ENCODE measurements at places on chromosomes 12 and 14.

DNA sequence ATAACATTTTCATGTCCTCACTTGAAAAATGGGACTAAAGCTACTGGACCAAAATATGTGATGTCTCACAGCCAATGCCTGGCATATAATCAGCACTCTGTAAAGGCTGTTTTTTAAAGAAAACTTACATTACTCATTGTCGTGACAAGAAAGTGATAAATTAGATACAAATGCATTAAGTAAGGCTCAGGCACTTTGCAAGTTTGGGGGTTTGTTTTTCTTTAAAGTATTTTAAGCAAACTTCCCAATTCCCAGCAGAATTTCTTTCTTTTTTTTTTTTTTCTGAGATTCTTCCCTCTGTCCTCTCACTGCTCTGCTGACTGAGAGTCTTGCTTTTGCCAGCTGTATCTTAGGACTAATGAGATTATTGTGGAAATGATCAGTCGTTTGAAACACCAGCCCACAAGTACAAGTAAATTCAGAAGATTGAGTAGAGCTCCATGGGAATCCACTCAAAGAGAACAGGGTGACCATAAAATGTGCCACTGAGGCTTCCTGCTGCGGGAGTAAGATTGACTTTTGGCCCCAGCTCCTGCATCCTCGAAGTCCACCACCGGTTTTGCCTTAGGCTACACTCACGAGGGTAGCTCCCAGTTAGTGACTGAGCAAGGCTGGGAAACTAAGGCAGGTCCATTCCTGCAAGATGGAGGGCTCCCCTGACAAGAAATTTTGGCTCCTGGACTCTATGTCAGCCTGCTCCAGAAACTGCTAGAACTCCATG lies 82.8 kb downstream of the TMTC1 start:
- no peak for DNase-seq

DNA sequence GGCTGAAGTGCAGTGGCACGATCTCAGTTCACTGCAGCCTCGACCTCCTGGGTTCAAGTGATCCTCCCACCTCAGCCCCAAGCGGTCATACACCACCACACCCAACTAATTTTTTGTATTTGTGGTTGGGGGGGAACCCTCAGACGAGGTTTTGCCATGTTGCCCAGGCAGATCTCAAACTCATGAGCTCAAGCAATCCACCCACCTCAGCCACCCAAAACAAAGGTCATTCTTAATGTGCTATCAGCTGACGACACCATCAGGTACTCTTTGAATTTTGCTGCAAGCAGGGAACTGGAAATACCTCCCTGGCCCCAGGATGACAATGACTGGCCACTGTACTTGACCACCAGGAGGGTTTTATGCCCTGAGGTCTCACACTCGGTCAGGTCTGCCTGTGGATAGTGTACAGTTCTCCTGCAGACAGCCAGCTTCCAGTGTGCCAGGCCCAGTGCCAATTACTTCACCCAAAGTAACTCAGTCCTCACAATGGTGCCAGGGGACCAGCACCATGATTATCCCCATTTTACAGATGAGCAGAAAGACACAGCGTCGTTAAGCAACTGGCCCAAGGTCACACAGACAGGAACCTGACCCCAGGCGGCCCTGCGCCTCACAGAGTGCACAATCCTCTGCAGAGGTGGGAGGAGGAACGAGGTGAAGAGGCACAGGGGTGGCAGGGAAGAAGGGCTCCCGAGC lies 42.9 kb downstream of the ITPK1 start:
- no peak for DNase-seq

DNA sequence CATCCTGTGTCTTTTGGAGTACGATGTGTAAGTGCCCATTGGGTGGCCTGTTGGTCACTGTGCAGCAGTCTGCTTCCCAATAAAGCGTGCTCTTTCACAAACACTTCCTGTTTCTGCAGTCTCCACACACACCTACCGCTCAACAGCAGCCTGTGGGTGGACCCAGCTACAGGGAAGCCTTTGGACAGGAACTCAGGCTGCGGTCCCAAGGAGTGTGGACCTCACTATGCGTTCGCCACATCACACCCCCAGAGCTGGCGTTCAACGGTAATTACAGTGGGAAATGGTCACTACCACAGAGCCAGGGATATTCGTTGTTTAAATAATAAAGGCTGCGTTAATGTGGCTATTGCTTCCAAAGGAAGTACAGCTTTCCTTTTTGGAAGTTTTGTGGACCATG lies 16.2 kb downstream of the PSMC1 start:
- no peak for DNase-seq

GRCh38 chr12:63916561-63917476 lies 72.3 kb downstream of the SRGAP1 start:
- DNase-seq: no peak

- DNase-seq: peak; percentile 90
Observed at GRCh38 chr14:60734465-60735242, at the start of gene MNAT1. MNAT1 (plus strand) TSS chr14:60734761; CDS start chr14:60734863, 102 bp downstream.

GRCh38 chr14:68793734-68794129 lies 865 bp upstream of the ZFP36L1 start:
- no peak for DNase-seq

DNA sequence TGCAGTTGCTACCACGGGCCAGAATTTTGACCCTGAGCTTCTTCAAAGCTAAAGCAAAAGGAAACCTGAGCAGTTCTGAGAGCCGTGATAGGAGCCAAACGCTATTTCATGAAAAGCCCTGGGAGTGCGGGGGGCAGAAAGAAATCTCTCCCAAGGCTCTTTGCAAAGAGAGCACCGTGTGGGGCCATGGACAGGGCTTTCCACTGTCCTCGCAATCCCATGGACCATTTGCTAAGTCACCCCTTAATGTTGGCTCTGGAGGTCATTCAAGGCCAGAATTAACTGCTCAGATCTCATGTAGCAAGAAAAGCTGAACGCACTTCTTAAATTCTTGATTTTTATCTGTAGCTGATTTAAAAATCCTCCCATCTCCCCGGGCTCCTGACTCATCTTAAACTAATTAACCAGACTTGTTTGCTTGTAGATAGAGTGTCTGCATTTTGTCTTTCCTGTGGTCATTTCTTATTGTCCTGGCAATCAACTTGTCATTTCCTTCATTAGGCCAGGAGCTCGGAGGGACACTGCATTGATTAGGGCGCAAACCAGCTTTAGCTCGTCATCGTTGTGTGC lies 24.8 kb downstream of the CLSTN3 start:
- no peak for DNase-seq

- DNase-seq: no peak
Observed at GRCh38 chr14:89440986-89441909, 24.2 kb upstream of the FOXN3 start.

GRCh38 chr12:115232455-115233156 lies 548.6 kb upstream of the TBX3 start:
- no peak for DNase-seq

DNA sequence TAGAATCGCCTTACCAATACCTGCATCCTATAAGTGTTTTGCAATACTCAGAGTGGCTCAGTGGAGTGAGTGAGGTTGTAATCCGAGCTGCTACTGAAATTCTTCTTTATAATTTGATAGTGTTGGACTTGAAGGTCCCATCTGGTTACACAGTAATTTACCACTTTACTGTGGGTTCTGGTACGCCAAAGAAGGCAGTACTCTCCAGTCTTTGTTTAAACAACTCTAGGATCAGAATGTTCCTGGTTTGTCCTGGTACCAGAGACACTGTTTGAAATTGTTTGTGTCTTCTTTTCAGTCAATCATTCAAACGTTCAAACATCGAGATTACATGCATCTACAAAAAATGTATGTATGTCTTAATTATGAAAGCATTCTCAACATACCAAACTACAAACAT lies 51.3 kb upstream of the AMN1 start:
- no peak for DNase-seq

GRCh38 chr14:53306267-53306721 lies 153.2 kb upstream of the DDHD1 start:
- DNase-seq: peak; percentile 24

GRCh38 chr12:19171731-19172130 lies 42.2 kb downstream of the PLEKHA5 start:
- DNase-seq: no peak

DNA sequence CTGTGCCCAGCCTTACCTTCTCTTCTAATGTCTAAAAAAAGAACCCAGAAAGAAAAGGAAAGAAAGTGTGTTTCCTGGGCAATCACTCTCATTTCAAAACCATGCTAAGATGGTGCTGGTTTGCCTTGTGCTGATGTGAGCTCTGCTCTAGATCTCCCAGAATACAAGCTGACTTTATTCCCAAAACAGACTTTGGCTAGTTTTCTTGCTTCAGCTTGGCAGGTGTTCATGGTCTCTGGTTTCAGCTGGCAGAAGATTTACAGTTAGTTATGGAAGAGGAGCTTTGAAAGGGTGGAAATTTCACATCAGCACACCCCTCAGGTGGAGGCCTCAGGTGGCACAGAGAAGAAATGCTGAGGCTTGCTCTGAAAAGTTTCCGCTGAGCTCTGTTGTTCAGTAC lies 34.4 kb downstream of the PPP1R36 start:
- no peak for DNase-seq

GRCh38 chr14:57999979-58000378 lies 134.1 kb upstream of the SLC35F4 start:
- no peak for DNase-seq

DNA sequence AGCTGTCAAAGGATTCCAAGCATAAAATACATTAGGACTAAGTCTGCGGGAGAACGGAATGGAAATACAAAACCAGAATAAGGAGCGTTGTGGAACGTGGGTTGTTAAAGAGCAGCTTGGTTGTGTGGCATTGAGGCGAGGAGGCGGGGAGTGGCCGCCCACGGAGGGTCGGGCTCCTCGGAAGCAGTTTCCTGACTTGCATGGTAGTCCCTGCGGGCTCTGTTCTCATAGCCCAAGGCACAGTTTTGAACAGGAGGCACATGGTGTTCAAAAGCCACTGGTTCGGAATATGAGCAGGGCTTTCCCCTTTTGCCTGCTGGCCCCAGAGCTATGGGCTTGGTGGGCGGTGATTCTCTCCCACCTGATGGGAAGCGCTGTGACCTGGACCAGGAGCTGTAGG lies 12.2 kb downstream of the DDX51 start:
- DNase-seq: no peak

- DNase-seq: no peak
Observed at GRCh38 chr12:44720265-44720664, 155.8 kb downstream of the NELL2 start.

DNA sequence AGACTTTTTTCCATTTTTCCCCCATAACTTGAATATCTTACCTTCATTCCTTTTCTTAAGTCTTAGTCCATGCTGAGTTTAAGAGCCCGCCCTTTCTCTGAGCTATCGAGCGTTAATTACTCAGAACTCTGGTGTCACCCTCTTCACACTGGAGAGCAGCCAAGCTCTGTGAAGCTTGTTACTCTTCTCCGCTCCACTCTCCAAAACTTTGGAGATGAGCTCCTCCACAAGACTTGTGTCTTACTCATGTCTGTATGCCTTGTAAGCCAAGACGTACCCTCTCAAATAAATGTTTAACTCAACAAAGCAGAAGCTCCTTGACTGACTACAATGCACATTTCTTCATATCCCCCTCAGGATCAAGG lies 54.7 kb downstream of the DICER1 start:
- no peak for DNase-seq

GRCh38 chr12:133130808-133131128 lies 341 bp downstream of the ZNF10 start:
- DNase-seq: no peak

GRCh38 chr14:55530464-55530863 lies 49.5 kb upstream of the KTN1 start:
- DNase-seq: no peak

GRCh38 chr14:90831821-90832220 lies 15.6 kb upstream of the TTC7B start:
- no peak for DNase-seq

- DNase-seq: no peak
Observed at GRCh38 chr12:25752710-25753309, 199.7 kb upstream of the LMNTD1 start.

DNA sequence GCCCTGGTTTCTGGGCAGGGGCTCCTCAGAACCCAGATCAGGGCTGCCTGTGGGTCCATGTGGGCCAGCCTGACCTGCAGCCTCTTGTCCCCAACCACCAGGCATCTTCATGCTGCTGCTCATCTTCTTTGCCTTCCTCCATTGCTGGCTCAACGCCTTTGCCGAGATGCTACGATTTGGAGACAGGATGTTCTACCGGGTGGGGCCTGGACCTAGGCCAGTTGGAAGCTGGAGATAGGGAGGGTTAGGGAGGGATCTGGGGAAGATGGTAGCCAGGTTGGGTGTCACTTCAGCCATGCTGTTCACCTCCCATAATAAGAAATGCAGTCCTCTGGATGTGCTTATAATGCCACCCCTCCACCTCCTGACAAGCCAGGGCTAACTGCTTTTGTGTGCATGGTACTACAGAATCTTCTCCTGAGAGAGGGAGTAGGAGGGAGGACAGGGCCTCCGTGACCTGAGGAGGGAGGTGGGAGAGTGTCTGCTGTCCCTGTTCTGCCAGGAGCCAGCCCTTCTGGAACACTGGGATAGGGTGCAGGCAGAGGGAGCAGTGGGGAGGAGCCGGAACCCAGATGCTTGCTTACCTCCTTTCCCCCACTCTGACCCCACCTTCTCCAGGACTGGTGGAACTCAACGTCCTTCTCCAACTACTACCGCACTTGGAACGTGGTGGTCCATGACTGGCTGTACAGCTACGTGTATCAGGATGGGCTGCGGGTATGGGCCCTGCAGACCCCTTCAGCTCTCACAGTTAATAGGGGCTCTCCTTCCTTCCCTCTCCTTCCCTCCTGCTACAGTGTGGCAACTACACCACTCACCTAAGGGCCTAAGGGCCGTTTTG lies 17.6 kb downstream of the SOAT2 start:
- no peak for DNase-seq

DNA sequence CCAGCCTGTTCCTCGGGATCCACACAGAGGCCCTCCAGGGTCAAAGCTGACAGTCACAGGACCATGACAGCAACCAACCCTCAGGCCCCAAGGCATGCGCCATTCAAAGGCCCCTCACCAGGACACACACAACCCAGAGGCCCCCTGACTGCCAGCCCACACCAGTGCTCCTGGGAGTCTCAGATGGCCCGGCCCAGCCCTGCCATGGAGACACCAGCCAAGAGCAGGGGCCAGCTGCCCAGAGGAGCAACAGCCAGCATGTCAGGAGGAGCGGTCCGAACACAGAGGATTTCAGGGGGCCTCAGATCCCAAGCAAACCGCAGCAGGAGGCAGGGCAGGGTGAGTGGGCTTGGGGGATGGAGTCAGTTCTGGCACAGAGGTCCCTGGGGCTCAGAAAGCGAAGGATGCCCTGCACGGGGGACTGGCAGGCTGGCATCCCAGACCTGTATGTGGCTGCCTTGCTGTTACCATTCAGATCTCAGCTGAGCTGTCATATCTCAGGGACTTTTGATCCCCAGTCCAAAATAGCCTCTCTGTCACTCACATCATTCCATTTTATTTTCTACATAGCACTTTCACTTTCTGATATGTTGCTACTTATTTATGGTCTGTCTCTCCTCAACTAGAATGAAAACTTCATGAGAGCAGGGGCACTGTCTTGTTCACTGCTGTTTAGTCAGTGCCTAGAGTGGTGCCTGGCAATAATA lies 4.8 kb downstream of the TMEM229B start:
- DNase-seq: no peak

GRCh38 chr14:22807432-22808087 lies 7.7 kb downstream of the SLC7A7 start:
- no peak for DNase-seq

DNA sequence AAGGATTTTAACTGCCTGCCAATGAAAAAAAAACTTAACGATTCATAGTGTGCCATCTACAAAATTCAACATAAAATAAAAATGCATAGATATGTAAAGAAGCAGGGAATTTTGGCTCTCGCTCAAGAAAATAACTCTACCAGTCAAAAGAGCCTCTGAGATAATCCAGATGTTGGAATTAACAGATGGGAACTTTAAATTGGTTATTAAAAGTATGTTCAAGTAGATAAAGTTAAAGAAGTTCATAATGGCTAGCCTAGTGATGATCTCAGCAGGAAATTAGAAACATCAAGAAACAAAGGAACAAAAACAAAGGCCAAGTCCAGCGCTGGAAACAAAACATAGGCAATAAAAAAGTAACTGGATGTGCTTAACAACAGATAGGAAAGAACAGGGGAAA lies 23.1 kb downstream of the PIK3C2G start:
- no peak for DNase-seq
